ENCODE measurements at places on chromosomes 3 and 15.

DNA sequence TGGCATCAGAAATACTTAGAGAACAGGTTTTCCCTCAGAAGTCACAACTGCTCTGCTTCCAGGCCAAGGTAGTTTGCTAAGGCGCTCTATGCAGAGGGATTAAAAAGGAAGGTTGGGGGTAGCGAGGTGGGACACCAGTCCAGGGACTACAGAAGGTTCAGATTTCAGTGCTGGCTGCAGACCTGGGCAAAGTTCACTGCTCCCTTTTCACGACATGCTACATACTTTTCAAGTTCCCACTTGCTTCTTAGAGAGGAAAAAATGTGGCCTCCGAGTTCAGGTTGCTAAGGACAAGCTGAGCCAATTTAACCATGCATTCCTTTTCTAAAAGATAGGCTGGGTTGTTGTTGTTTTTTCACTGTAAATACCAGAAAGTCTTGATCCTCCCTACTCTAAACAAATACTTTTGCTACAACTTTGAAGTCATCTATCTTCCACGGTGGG lies 158.6 kb upstream of the NR2F2 start:
- no peak for DNase-seq

- DNase-seq, result no peak
These were observed 204.6 kb upstream of the CFAP20DC start for GRCh38 chr3:59254433-59254832.

- no peak for DNase-seq
These were observed 260.9 kb upstream of the SLCO3A1 start for GRCh38 chr15:91592567-91592966.

DNA sequence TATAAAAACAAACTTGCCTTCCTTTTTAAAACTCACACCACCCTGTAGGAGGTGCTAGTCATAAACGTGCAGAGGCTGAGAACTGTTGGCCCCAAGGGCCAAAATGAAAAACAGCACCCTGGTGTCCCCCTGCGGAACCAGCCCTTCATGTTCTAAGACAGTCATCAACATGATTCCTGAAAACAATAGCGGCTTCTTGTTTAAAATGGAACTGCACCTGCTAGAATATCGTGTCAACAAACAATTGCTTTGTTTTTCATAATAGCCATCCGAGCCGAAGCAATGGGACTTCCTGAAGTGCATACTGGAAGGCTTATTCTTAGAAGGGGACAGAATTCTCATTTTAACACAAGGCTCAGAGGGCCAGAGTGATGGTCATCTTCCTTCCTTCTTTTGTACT lies 43.7 kb downstream of the MECOM start:
- DNase-seq, result peak; percentile 20

DNA sequence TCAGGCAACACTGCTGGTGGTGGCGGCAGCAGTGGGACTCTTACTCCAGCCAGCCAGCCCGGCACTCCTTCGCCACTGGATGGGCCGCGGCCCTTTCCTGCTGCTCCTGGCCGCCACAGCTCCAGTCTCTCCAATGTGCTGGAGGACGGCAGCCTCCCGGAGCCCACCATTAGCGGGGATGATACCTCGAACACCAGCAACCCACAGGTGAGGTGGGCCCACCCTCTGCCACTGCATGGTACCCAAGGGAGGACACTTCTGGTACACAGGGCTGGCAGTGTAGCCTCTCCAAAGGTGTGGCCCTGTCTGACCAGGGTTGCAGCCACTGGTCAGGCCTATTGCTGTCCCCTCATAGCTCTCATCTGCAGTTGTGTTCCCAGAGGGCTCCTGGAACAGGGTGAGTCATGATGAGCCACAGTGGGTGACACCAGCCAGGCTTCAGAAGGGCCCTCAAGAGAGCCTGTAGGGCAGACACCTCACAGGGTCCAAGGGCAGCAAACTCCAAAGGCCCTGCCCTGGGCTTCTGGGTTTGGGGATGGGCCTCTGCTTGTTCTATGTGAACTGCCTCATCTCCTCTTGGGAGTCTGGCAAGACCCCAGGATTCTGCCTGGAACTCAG lies 20.8 kb downstream of the NBEAL2 start:
- DNase-seq, result no peak

- DNase-seq, result no peak
These were observed 29.8 kb downstream of the SPICE1 start for GRCh38 chr3:113485161-113485609.

GRCh38 chr3:186236357-186237020 lies 125.5 kb downstream of the DGKG start:
- DNase-seq, result no peak

- peak; percentile 71 for DNase-seq
These were observed at the start of gene DNAH12 for GRCh38 chr3:57544181-57545125. Gene DNAH12 (minus strand): TSS chr3:57544344. CDS start chr3:57542870, 1,474 bp downstream.

DNA sequence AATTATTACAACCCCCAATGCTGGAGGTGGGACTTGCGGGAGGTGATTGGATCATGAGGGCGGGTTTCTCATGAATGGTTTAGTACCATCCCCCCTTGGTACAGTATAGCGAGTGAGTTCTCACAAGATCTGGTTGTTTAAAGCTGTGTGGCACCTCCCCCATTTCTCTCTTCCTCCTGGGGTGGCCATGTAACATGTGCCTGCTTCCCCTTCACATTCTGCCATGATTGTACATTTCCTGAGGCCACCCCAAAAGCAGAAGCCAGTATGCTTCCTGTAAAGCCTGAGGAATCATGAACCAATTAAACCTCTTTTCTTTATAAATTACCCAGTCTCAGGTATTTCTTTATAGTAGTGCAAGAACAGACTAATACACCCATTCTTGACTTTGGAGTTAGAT lies 20.3 kb upstream of the PROK2 start:
- no peak for DNase-seq

GRCh38 chr15:65962187-65962586 lies 92.9 kb downstream of the RAB11A start:
- DNase-seq, result no peak

- DNase-seq, result no peak
These were observed 289.9 kb downstream of the SATB1 start for GRCh38 chr3:18135060-18135814.

DNA sequence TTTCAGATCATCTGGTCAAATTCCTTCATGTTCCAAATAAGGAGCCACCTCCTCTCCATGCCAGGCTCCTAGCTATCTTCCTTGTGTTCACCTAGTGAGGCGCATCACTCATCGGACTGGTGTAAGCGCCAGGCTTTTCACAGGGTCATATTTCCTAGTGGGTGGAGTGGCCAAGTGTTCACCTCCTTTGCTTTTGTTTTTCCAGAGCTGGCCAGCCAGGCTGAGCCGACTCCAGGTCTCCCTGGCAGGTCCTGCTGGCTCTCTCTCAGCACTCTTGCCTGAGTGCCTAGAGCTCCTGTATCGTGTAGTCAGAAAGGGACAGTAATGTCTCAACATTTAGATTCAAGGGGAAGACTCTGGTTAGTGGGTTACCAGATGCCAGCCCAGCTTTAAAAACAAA lies 31.0 kb downstream of the HEG1 start:
- no peak for DNase-seq

DNA sequence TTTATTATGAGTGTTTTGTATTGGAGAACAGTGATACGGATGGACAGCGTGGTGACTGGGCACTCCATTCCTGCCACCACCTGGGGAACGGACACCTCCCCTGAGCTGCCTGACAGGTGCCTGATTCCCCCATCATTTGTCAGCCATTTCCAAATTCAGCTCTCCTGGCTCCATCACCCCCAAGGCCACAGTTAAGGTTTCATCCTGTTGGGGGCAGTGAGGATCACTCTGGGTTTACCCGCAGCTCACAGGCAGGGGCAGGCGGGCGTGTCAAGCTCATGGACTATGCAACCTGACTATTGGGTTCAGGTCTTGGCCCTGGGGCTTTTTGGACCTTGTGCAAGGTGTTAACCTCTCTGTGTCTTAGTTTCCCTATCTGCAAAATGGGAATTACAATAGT lies 76.3 kb downstream of the RAB11A start:
- no peak for DNase-seq

DNA sequence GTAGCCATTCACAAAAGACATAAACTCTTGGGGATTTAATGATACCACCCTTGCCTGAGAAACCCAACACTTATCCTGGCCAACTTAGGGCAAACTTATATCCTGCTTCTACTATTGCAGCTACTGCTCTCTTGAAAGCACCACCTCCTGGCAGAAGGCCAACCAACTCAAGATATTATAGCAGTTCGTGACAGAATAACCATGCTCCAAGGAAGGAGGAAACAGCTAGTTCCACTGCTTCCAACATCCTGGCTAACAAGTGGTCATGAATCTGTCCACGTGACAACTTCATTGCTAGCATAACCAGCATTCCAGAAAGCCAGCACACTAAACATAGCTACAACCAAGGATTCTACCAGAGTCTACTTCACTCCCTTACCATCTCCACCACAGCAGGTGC lies 1037.5 kb downstream of the TBL1XR1 start:
- no peak for DNase-seq

- DNase-seq, result no peak
These were observed 11.5 kb downstream of the CRYGS start for GRCh38 chr3:186532598-186533072.

GRCh38 chr15:87263296-87263695 lies 993.2 kb downstream of the NTRK3 start:
- DNase-seq, result no peak

- DNase-seq, result peak; percentile 68
These were observed 46.0 kb downstream of the GALK2 start for GRCh38 chr15:49215768-49216739.

DNA sequence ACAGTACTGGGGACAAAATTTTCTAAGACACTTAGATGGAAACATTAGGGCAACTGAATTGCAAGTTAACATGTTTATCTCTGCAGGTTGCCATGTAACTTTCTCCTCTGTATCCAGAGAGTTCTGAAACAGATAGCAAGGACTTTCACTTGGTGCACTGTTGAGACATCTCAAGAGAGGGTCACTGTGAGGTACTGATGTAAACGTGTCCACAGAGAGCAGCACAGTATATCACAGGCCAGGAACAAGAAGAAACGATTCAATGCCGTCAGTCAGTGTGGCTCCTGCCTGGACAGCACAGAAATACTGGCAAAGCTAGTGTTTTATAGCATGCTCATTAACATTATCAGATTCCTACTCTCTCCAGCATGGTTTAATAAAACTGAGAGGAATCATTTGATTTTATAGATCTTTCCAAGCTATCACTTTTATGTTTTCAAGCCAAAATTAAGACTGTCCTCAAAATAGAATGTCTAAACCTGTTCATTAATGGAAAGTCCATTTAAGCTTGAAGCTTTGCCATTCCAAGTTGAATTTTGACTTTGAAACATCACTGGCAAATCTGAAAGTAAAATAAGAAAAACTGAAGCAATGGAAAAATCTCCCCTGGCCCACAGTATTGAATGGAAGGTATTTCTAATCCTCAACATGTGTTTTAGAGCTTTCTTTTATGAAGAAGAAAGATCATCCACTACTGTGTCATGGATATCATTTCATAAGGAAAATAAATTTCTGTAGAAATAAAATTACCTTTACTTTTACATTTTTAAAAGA lies 102.7 kb downstream of the IMPG2 start:
- DNase-seq, result no peak

DNA sequence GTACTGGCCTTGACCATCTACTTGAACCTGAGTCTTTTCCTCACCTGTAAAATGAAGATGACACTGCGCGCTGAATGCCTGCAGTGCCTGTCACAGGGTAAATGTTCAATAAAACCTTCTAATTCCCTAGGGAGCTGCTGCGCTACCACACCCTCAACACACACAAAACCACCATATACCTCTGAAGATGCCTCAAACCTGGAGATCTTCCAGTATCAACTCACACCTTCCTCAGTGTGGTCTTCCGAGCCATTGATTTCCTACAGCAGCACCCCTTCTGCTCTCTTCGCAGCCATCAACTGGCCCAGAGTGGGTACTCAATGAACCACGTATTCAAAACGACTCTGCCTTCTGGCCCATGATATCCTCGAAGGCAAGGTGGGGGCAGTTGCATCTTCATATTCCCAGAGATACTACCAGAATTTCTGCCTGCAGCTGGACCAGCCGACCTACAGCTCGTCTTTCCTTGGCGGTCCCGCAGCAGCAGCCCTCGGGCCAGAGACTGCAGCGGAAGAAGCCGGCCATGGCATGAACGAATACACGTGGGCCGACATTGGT lies 695 bp downstream of the RPL32 start:
- no peak for DNase-seq

- peak; percentile 67 for DNase-seq
These were observed 39.3 kb downstream of the C2CD4B start for GRCh38 chr15:62125773-62126172.

GRCh38 chr3:46297658-46298423 lies 55.6 kb downstream of the CCR3 start:
- no peak for DNase-seq

DNA sequence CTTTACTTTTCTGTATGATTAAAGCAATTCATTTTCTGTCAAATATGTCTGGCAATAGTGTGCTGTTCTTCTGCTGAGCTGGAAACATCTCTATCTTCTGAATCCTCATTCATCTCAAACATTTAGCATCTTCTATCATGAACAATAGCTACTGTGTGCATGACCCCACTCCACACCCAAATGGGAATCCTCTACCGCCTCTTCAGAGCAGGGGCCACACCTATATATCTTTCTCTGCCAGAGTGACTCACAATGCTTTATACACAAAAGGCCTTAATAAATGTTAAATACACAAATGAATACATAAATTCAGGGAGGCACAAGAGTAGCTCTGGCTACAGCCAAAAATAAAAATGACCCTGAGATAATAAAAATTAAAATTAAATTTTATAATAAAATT lies 8.0 kb downstream of the ALDH1A2 start:
- DNase-seq, result no peak

DNA sequence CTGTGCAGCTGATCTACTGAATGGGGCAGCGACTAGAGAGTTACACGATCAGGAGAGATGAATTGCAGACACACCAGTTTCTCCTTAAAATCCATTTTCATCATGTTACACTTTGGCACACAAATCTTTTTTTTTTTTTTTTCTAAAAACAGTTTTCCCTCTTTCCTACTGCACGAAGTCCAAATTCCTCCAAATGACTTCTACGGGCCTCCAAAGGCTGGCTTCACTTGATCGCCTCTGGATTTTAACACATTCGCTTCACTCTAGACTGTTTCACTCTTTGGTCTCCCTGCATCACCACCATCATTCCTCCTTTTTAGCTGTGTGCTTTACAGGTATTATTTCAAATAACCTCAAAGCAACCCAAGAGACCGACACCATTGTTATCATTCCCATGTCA lies 268.6 kb downstream of the RORA start:
- no peak for DNase-seq

- DNase-seq, result no peak
These were observed 654.0 kb upstream of the TGFBR2 start for GRCh38 chr3:29952431-29952830.

Measured in NCI-H345 (cell line).